ENCODE measurements at places on chromosomes 3 and 15.
A peak's percentile ranks its signal among the peaks of the same experiment; 100 is the strongest.

DNA sequence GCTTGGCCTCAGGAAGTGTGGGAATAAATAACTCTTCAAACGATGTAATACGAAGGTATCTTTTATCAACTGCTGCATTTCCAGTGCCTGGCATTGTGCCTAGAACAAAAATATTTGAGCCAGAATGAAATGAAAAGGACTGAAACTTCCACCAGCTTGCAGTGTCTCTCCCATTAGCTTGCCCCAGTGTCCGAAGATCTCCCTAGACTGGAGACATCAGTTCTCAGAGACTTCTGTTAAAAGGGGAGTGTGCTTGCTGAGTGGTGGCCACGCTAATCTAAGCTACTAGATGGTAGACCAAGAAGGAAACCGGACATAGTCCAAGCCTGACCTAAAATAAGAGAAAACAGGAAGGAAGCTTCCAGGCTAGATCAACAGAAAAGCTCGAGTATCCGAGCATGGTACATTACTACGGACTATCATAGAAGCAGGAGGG lies 28.6 kb downstream of the KCNAB1 start:
- DNase-seq, result no peak

GRCh38 chr3:12798559-12799179 lies 2.2 kb downstream of the CAND2 start:
- no peak for DNase-seq

GRCh38 chr15:48507416-48508065 lies 138.0 kb downstream of the FBN1 start:
- DNase-seq, result peak; percentile 20

GRCh38 chr3:107206141-107206540 lies 171.1 kb upstream of the CCDC54 start:
- DNase-seq, result no peak

GRCh38 chr15:89528757-89529352 lies 32.5 kb upstream of the RHCG start:
- DNase-seq, result no peak

GRCh38 chr15:92833106-92833433 lies 67.1 kb upstream of the CHD2 start:
- no peak for DNase-seq

DNA sequence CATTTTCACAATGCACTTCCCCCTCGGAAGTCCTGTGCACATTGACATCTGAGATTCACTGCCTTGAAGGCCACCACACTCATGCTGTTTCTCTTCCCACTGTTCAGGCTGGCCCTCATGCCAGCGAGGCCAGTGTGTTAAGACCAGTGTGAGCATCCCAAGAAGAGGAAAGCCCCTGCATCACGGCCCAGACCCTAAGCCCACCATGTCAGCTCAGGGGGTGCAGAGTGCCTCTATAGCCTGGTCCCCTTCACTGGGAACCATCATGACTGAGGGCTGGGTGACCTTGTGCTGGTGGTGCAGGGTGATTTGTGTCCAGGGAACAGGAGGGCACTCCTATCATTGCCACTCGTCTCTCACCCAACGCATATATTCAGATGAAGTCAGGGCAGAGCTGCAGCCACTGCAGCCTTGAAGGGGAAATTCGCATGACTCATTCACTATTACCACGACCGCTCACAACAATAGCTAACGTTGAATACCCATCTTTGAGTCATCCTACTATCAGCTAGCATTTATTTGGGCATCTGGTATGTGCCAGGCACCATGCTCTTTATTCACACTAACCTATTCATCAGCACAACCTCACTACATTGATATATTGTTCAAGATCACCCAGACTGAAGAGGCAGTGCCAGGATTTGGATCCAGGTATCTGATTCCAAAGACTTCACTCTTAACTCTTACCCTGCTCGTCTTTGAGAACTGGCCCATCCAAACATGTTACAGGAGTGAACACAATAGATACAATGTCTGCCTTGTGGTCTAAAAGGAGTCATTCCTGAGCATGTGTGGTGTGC lies 58.8 kb upstream of the SLC6A11 start:
- DNase-seq, result no peak

DNA sequence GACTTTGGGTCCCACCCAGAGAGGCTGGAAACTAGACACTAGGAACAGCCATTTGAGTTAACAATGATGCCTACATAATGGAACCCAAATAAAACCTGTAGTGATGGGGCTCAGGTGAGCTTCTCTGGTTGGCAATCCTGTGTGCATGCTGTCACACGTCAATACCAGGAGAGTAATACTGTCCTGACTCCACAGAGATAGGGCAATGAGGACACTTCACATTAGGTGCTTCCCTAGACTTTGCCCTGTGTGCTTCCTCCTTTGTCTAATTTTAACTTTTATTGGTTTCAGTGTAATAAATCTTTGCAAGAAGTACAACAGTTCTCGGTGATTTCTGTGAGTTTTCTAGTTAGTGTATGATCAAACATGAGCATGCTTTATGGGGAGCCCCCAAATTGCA lies 281.8 kb upstream of the ARRDC4 start:
- DNase-seq, result no peak

DNA sequence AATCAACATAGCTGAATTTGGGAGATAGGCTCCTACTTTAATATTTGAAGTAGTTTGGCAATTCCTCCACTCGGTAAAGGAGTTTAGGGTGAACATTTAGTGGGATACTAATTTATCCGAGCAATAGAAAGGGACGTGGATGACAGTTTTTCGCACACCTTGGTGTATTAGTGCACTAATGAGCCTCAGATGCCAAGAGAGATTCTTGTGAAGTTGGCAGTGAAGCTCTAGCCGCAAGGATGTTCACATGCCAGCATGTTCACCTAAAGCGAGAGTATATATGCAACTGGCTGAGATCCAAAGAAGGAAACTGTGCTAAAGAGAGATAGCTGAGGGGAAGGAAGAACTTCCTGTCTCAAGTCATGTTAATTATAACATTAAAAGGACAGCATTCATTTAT lies 58.5 kb downstream of the TGFBR2 start:
- DNase-seq, result no peak

- no peak for DNase-seq
Observed at GRCh38 chr3:74631351-74632140, 17.1 kb upstream of the CNTN3 start.

DNA sequence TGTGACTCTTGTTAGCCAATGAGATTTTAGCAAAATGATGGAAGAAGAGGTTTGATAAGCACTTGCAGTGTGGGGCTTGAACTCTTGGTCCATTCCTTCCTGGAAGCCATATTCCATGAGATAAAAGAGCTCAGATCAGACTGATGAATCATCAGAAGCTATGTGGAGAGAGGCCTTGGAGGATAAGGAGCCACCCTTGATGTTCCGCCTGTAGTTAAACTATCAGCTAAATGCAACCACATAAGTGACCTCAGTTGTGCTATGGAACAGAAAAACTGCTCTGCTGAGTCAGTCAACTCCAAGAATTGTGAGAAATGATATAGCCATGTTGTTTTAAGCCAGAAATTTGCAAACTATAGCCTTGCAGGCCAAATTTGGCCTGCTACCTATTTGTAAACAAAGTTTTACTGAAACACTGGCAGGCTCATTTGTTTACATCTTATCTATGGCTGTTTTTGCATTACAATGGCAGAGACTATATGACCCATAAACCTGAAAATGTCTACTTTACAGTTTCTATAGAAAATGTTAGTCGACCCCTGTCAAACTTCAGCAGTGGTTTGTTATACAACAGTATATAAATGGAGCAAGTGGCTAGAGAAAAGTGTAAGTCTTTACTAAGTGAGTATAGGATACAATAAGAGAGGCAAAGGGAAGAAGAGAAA lies 27.6 kb upstream of the GAP43 start:
- DNase-seq, result peak; percentile 28

DNA sequence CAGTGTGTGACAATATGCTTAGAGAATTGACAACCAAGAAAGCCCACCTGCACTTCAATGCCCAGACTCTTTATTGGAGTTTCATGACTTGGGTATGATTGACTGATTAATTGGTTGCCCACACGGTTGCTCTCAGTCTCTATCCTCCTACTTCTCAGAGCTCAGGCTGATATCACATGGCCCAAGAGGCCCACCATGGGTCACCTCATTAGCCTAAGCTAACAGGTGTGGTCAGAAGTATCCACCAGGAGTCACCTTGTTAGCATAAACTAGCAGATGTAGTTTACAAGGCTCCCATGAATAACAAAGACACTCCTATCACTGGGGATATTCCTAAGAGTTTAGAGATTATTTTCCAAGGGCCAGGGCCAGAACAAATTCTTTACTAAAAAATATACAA lies 120.2 kb upstream of the MBNL1 start:
- no peak for DNase-seq

DNA sequence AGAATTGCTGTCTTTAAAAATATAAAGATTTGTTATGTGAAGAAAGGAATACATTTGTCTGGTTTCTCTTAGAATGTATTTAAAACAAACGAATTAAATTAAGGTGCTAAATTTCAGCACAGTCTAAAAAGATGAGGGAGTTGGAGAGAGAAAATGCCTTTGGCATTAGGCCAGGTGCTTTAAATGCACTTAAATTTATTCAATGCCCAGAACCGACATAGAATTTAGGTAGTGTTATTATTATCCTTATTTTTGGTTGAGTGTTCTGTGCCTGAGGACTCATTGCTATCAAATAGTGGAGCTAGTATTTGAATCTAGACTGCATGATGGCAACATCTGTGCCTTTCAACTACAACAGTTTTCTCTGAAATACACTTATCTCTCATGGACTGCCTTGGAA lies 287.5 kb downstream of the RBMS3 start:
- DNase-seq, result no peak

GRCh38 chr15:88865498-88866099 lies 29.7 kb downstream of the HAPLN3 start:
- DNase-seq, result no peak

DNA sequence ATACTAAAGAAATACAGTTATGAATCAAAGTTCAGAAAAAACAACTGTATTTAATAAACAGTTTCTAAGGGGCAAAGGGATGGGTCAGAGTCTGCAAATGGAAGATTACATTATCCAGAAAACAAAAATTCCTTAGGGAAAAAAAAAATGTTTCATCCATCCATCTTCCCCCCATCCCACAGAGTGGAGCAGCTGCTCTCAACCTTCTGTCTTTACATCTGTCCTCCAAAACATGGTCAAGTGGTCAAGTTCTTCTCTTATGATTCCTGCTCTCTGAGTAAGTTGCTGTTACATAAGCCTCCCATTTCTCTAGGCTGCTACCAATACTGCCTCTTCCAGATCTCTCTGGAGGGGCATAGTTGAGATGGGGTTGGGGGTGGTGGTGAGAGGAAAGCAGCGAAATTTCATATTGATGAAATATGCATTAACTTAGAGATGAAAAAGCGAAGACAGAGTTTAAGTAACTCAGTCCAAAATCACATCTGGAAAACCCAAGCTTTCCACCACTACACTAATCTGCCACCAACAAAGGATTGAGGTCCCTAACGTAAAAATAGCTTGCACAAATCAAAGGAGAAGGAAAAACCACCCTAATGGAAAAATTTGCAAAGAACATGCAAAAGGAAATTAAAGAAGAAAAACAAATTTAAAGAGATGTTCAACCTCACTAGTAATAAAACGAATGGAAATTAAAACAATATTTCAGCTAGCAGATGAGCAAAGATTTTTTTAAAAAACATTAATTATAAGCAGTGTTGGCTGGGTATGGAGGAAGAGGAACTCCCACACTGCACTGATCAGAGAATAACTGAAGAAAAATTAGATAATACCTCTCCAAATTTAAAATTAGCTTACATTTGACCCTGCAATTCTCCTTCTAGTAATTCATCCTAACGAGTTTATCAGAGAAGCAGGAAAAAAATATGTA lies 109.5 kb downstream of the ST8SIA2 start:
- no peak for DNase-seq

DNA sequence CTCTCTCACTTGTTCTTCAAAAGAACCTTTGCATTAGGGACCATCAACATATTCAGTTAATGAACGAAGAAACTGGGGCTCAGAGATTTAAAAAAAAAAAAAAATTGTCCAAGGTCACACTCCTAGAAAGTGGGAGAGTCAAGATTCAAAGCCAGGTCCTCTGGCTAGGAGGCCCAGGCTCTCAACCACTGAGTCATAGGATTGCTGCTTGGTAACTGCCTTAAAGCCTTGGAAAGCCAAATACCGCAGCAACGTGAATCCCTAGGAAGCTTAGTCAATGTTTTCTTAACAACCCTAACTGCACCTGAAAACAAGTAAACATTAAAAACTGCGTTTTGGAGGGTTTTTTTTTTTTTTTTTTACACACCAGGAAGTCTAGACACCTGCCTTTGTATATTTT lies 156.8 kb downstream of the WNT5A start:
- DNase-seq, result peak; percentile 76

- DNase-seq, result no peak
Observed at GRCh38 chr3:152051501-152052404, 178.3 kb downstream of the SUCNR1 start.

DNA sequence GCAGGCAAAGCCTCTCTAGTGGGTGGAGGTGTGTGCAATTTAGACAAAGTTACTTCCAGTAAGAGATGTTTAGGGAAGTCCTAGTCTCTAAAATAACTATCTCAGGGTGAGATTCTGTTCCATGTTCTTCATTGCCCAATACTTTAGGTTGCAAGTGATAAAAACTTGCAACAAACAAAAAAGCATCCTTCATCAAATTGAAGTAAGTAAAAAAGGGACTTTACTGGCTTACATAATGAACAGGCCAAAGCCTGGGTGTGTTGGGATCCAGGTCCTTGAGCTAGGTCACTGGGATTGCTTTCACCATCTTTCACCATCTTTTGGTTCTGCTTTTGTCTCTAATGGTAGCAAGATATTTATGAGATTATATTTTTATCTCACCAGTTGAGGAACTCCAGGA lies 38.3 kb downstream of the CX3CR1 start:
- no peak for DNase-seq

DNA sequence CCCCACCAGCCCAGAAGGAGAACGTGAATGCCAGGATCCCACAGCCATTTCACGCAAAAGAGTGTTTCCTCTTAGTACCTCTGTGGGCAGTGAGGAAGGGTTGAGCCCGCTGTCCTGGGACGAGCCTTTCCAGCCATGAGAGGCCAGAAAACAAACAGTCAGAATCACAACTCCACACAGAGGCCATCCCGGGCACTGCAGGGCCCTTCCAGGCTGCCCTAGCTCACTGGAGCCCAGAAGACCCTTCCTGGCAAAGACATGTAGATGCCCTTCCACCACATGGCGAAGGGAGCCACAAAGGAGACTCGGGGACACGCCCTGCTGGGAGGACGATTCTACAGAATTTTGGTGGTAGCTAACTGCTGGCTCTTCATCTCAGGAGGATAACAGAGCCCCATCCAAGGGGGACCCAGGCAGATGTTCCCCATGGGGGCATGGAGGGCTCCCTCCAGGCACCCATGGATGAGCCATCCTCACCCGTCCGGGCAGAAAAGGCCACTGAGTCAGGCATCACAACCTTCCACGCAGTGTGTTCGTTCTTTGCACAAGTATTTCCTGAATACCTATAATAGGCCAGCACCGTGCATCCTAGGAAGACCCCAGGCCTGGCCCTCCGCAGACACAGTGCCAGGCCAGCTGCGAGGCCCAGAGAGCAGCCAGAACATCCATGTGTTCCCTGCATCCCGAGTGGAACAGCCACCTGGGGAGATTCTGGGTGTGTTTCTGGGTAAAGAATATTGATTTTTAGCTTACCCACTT lies 47.2 kb downstream of the SLC12A8 start:
- no peak for DNase-seq

All from skeletal muscle cell (primary cell).